ENCODE measurements at places on chromosomes 6 and 20.

- no peak for DNase-seq
Measured at GRCh38 chr20:20060234-20060998, 8.1 kb downstream of the CFAP61 start.

- no peak for DNase-seq
Measured at GRCh38 chr6:96468681-96469224, 52.9 kb upstream of the UFL1 start.

GRCh38 chr6:89888871-89889270 lies 5.4 kb upstream of the GJA10 start:
- DNase-seq: no peak

GRCh38 chr20:12056839-12057238 lies 139.1 kb downstream of the BTBD3 start:
- DNase-seq: no peak
